ENCODE measurements at places on chromosomes 3 and 15.

DNA sequence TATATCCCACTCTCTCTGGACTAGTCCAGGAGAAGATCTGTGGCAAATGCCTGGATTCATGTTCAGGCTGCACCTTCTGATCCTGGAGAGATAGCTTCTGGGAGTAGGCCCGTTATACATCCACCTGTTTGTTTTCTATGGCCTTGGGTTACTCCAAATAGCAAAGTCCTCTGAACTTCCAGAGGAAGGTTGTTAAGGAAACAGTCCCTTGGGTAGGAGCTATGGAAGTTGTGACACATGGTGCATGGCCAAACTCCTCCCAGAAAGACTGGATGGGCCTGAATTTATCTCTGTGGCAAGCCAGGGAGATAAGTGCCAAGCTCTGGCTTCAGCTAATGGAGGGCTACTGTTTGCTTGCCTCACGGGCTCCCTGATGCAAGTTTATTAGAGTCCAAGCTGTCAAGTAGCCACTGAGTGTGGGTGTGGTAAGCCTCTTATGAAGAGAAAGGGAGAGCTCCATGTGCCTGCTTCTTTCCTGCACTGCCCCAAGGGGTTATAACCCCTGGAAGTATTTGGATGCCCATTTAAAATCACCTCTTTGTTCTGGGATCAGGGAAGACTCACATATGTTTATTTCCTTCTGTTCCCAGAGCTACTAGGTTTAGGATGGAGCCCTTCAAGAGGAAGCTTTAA lies 328.7 kb upstream of the ATP11B start:
- DNase-seq, result no peak

- no peak for DNase-seq
Measured at GRCh38 chr3:195425849-195426248, 17.0 kb downstream of the ACAP2 start.

DNA sequence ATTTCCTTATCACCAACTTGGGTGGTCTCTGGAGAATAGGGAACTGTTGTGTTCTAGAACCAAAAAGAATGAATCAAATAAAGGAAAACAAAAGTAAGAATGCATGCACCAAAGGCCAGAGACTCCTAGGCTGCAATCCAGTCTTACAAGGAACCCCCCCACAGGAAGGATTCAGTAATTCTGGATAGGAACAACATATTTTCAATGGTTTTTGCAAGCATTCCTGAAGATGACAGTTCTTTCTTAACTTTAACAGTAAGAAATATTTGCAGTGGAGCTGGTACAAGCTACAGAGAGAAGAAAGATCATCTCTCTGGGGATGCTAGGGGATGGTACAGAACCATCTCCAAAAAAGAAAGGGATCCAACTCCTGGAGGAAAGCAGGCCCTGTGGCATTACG lies 116.2 kb upstream of the CHRM5 start:
- DNase-seq, result no peak

DNA sequence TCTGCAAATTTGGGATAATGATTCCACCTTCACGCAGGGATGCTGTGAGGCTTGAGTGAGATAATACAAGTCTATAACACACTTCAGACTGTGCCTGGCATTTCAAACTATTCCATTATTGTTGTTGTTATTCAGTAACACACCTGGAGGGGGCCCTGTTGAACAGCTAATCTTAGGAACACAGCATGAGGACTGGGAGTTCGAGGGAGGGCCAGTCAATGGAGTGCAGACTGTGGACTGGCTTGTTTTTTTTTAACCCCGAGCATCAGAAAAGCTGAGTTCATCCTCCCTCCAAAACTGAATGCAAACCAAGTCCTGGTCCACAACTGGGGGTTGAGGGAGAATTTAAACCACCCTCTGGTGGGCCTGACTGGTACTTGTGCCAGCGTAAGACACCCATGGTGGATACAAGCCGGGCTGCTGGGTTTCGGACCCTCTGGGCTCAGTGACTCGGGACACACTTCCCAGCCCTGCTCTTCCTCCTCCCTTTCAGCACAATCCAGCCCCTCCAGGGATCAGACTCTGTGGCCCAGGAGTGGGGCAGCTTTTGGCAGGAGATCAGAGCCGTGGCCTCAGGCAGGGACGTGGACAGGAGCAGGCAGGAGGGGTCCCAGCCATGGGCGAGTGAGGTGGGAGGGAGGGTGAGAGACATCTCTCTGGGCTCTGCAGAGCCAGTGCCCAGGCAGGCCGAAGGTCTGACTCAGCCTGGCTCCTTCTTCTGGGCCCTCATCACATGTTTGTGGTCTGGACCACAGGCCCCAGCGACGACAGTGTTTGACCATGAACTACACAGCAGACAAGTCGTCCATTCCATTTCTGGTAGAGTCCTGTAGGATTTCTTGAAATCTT lies 36.3 kb upstream of the MEX3B start:
- no peak for DNase-seq

DNA sequence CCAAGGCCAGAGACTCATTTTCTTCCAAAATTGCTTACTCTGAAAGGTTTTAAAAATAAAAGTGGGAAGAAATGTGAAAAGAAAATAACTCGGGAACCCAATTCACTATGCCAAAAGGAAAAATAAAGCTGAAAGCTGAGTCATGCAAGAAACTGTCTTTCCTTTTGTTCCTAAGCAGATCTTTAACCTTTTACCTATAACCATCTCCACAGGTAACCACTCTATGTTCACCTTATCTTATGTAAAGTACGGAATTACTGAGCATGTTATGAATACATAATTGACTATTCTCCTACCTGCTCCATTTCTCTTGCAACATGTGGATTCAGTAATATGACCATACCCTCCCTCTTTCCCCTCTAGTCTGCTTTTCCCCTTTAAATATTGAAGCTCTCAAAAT lies 62.0 kb downstream of the MINDY4B start:
- DNase-seq, result no peak

DNA sequence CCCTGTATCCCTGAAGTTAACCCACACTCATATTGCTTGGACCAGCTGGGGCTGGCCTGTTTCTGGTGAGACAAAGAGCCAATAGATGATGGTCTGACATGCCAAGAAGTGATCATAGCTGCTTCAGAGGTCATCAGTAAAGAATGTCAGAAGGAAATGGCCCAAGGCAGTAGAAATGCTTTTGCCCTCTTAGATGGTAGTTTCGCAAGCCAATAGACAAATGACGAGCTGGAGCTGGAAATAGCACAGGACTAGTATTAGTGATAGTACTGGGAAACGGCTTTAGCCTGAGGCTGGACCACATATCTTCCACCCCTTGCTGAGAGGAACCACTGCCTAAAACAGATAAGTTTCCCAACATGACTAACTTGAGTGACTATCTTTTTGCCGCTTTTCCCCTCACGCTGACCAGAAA lies 176.1 kb upstream of the THBS1 start:
- DNase-seq, result no peak

GRCh38 chr3:160810362-160811236 lies 54.6 kb downstream of the PPM1L start:
- DNase-seq, result no peak

DNA sequence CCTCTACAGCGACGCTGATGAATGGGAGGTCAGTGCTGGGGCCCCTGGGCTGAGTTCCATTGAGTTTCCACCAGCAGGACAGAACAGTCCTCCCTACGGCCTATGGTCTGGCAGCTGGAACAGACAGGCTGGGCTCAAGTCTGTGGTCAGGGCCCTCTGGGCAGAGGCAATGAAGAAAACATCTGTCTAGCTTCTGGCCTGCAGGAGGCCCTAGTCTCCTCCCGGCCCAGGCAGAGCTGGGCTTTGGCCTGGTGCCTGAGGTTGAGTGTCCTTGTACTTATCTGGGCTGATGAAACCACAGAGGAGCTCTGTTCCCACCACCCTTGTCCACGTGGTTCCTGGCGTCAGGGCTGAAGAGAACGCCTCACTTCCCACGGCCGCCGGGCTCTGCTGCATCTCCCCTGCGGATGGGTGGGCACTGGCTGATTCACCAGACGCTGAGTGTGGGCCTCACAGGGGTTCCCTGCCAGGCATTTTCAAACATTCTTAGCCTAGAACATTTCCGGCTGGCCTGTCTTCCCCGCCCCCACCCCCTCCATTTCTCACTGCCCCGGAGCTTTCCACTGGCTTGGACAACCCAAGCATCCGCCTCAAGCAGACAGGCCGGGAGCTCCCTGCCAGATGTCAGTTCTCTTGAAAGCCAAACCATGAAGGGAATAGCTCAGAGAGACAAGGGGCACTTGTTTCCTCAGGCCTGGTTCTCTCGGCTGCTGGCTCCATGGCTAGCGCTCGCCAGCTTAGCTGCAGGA lies 20.3 kb downstream of the PPCDC start:
- DNase-seq, result peak; percentile 87

DNA sequence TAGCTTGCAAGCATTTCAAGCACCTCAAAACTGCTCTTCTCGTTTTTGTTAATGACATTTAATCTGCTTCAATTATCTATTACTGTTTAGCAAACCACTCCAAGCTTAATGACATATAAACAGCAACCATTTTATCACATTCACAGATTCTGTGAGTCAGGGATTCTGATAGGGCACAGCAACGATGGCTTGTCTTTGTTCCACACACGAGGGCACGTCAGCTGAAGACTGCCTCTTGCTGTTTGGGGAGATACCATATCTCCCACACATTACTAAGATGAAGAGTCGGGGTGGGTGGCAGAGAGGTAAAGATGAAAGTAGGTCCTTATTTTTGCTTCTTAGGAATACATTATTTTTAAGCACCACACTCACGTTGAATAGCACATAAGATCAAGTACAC lies 19.3 kb downstream of the CPOX start:
- DNase-seq, result no peak

GRCh38 chr15:70493376-70493775 lies 270.0 kb downstream of the UACA start:
- no peak for DNase-seq

DNA sequence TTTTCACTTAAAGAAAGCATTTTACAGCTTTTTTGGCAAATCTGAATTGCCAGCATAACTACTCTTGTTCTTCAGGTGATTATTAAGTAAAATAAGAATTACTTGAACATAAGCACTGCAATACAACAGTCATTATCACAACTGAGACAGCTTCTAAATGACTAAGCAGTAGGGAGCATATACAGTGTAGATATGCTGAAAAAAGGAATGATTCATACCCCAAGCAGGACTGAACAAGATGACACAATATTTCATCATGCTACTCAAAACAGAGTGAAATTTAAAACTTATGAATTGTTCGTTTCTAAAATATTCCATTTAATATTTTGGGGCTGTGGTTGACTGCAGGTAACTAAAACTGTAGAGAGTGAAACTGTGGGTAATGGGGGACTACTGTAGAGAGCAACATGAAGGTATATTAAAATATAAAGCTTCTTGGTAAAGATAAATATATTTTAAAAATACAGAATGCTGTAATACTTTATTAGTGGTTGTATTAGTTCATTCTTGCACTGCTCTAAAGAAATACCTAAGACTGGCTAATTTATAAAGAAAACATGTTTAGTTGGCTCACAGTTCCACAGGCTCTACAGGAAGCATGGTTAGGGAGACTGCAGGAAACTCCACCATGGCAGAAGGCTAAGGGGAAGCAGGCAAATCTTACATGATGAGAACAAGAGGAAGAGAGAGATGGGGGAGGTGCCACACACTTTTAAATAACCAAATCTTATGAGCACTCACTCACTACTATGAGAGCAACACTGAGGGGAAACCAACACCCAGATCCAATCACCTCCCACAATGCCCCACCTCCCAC lies 84.8 kb downstream of the DCLK3 start:
- peak; percentile 60 for DNase-seq

DNA sequence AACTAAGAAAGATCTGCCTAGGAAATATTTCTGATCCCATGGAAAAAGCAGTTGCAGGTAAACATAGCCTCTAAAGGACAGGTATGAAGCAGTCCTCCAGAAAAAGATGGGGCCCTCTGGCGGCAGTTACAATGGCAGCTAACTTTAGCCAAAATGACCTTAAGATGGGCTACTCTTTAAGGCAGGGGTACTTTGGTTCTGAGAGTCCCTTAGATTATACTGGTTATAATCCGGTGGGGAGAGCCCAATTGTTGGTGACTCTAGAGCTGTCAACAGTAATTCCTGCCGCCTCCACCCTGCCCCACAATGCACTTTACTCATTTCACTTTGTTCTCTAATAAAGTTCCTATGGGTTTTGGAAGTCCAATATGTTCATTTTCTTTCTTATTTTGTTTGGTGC lies 412.8 kb upstream of the WNT5A start:
- no peak for DNase-seq

DNA sequence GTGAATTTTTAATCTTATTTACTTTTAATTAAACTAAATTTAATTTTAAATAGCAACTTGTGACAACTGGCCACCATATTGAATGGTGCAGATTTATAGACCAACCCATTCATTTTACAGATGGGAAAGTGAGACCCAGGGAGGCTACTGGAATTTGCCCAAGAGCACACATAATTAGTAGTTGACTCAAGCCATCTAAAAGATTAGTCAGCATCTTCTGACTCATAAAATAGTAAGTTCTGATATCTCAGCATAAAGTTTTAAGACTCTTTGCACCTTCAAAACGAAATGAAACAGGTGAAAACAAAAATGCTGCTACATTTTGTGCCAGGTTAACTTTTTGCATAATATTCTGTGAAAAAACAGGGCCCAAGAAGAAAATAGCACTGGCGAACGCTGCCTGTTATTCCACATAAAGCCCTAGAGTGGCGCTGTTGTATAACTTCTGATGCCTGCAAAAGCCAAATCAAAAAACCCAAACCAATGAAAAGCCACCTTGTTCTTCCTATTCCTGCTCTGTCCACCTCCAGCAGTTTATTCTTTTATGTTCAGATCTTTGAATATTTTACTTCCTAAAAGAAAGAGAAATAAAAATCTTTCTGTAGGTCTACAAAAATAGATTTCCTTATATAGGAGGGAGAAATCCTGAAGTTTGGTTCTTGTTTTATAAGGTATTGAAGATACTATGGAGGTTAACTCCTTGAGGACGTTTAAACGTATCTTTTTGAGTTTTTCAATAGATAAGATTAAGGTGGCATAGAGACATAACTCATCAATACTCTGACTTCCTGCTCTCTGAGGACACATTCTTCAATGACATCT lies 62.8 kb downstream of the OTOL1 start:
- DNase-seq, result no peak

DNA sequence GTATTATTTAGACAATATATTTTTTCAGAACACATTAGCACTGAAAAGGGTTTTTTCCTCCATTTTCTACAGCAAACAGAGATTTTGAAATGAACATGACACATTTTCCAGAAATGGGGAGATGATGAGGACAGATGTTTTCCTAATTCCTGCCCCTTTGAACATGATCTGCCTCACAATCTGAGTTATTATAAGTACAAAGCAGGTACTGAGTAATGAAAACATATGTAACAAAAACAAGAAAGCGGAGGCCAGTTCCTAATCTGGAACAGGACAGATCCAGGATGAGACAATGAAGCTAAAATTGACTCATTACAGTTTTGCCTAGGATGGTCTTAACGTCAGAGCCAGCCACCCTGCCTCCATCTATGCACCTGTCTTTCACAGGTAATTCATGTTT lies 642.8 kb upstream of the NR2F2 start:
- DNase-seq, result no peak

- no peak for DNase-seq
Measured at GRCh38 chr3:128229106-128229857, 76.0 kb downstream of the EEFSEC start.

DNA sequence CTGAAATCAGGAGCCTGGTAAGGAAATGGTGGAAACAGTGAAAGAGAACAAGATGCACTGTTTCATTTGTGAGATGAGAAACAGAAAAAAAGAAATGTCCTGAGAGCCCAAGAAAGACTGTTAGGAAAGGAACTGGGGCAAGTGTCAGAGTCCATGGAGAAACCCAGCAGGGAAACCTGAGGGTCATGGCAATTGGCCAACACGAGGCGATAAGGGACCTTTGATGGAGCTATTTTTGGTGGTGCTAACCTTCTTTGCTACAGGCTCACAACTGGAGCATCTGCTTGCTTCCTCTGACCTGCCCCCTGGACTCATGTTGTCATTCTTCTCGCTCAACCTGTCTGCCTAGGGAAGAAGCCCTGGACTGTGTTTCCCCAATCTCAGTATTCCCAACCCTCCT lies 4.2 kb upstream of the TMEM41A start:
- DNase-seq, result no peak
